ENCODE measurements at places on chromosomes 2 and 18.

GRCh38 chr2:127968610-127969339 lies 59.1 kb downstream of the SAP130 start:
- no peak for DNase-seq

DNA sequence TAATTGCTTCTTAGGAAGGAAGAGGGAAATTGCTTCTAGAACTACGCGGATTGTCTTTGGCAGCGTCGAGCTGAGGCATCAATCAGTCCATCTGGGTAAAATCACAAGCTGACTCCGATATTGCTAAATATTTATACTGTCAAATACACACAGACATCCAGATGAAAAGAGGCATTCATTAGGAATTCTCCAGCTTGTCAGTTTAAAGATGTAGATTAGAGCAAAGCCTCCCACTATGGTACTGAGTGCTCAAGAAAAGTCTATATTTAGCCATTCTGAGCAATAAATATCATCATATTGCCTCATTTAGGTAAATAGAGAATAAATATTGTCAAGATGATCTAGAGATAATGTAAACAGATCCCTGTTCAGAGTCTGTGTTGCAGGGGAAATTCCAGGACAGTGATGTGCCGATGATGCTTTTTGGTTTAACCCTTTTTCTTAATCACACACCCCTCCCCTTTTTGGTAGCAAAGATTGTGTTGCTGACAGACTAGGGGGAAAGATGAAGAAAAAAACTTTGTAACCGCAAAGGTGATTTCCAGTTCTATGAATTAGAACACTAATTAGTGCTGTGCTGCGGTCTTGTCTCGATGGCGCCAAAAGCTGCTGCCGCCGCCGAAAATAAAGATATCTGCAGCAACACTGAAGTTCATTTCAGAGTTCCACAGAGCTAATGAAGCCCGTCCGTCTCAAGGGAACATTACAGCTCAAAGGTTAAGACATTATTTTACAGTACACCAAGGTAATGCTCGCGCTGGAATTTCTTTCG lies 171.8 kb downstream of the PTGR3 start:
- no peak for DNase-seq

- no peak for DNase-seq
Measured at GRCh38 chr2:42877936-42878335, 85.6 kb upstream of the HAAO start.

- DNase-seq, result no peak
Measured at GRCh38 chr2:69087211-69087911, 74.4 kb downstream of the ANTXR1 start.

DNA sequence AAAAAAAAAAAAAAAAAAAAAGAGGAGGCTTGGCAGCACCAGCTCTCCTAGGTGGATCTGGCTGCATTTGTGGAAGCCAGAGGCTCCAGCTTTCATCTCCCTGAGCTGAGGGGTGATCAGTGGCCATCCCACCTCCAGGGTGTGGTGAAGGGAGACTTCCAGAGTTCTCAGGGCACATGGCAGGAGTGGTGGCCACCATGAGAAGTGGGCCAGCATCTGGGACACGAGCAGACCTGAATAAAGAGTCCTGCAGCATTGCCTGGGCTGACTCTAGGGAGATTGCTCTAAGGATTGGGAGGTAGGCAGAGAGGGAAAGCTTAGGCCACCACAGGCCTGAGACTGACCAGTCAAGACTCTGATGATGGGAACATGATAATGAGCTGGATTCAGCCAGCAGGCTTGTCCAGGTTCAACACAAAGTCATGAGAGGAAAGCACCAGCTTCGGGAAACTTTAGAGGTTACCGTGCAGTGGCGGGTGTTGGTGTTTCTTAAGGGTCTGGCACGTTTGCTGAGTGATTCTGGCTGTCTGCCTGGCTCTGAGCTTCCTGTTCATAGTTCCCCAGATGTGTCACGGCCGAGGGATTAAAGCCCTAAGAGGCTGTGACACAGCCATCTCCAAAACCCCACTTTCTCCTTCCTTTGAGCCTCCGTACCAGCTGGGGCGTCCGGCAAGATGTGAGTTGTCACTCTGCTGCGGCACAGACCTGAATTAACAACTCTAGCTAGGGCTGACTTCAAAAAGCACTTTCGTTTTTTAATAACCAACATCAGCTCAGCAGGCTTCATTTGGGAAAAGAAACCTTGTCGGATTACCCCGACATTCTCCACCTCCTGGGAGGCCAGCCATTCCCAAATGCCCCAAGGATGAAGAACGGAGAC lies 38.3 kb upstream of the IL1R1 start:
- DNase-seq, result no peak

- DNase-seq, result no peak
Measured at GRCh38 chr2:239608260-239608659, 207.4 kb upstream of the HDAC4 start.

DNA sequence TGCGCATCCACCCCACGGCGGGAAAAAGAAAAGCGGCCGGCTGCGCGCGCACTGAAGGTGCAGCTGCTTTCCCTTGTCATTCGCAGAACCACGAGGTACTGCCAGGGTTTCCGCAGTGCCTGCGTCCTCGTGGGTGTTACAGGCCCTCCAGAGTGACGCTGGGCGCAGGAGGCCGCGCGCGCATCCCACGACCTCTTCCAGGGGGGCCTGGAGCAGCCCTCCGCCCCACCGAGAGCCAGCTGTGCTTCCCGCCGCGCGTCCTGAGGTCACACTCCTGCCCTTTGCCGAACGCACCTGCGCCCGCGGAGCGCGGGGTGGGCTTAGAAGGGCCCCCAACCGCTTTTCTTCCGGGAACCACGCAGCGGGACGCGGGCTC lies 378 bp upstream of the IAH1 start:
- no peak for DNase-seq

DNA sequence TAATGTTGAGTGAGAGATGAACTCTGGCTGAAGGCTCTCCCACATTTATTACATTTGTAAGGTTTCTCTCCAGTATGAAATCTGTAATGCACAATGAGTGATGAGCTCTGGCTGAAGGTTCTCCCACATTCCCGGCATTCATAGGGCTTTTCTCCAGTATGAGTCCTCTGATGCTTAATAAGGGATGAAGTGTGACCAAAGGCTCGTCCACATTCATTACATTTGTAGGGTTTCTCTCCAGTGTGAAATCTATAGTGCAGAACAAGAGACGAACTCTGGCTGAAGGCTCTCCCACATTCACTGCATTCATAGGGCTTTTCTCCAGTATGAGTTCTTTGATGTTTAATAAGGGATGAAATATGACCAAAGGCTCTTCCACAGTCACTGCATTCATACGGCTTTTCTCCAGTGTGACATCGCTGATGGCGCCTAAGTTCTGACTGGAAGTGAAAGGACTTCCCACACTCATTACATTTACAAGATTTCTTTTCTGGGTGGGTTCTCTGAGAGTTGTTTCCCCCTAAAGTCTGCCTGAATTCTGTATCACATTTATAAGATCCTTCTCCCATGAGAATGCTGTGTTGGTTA lies 10.2 kb downstream of the ZNF514 start:
- no peak for DNase-seq

DNA sequence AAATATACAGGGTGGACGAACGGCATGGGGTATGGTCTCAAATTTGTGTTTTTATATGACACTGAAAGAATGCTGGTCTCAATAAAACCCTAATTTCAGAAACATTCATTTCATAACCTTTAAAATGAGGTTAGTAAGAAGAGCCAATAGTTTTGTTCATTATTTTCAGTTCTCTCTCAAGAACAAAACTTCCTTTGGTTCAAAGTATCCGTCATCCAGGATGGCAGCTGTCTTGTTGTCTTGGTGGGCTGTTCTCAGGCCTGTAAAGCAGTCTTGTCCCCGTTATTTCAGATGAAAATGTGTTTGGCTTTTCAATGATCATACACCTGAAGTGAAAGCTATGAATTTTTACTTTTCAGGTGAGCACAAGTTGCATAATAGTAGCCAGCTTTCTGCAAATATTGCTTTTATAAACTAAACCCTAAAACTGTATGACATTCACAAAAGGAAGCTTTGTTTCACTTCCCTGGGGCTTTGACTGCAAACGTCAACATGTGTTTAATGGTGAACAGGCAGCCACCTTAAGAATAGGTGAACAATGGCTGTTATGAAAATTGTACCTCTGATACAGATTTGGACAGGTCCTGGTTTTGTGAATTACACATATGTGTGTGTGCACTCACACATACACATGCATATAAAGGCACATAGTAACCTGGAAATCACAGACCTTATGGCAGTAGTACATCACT lies 2.6 kb downstream of the IL18RAP start:
- no peak for DNase-seq

DNA sequence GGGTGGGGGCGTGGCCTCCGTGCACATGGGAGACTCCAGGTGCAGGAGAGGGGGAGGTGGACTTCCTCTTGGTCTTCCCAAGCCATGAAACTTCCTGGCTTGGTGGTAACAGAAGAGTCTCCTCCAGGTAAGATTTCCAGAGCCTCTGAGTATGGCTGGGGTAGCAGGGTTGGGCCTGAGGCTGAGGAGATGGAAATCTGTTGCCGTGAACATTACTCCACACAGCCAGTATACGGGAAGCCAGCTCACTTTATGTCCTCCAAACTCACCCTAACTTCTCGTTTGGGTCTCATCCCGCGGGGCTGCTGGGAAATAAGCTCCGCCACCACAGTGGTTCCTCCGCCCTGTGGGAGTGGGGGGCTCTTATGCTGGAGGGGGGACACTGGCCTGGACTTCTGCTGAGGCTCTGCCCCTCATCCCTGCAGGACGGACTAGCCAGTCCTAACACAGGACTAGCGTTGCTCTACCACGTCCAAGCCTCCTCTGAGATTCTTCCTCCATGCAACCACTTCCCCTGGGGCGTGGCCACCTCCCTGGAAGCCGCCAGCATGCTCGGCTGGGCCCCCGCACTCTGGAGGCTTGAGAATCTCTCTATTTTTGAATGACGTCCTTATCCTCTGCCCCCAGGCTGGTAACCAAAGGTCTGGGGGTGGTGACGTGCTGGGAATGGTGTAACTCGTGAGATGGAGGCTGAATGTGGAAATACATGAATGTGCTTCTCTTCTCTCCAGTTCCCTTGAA lies 777 bp upstream of the RAB17 start:
- no peak for DNase-seq

GRCh38 chr18:69759046-69759445 lies 188.6 kb downstream of the CD226 start:
- DNase-seq, result no peak

GRCh38 chr2:163775304-163775703 lies 39.5 kb upstream of the FIGN start:
- DNase-seq, result no peak

DNA sequence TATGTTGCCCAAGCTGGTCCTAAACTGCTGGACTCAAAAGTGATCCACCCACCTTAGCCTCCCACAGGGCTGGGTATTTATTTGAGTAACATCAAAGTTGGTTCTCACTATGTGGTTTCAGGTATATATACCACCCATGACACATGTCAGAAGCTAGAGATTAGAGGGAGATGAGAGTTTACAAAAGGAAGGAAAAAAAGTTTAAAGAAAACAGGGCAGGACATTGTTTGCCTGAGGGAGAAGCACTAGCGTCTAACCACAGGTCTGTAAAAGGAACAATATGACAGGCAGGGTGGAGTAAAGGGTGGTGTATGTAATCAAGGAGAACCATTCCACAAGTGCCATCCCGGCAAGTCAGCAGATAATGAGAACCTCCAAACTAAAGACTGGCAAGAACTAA lies 8.5 kb downstream of the CEP76 start:
- no peak for DNase-seq

DNA sequence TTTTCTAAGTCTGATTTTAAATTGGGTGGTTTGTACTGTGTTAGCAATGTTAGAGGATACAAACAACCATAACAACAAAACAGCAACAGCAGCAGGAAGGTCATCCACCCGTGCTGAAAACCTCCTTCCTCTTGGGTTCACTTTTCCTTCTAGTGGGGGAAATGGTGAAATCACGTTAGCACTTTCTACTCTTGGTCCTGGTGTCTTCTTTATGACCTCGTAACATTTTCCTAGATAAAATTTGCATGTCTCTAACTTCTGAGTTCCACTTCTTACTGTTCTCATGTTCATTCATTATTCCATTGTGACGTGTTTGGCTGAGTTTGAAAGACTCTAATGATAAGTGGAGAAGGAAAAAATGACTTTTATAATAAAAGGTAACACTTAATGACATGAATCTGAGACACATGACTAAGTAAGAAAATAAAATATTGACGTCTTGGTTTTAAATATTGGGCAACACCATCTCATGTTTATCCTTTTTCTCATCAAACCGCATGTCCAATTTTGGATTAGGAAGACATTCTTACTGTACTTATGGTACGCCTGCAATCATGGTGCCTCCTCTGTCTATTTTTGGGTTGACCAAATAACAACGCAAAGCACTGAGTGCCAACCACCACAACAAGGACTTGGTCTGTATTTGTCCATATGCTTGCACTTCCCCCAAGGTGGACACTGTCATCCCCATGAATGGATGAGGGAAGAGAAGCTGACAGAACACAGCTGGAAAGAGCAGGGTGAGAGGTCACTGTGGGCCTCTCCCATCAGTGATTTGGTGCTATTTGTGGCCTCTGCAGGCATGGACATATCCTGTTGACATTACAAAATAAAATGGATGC lies 25.7 kb upstream of the IL1R1 start:
- DNase-seq, result no peak

GRCh38 chr2:111972955-111973565 lies 74.7 kb downstream of the MERTK start:
- no peak for DNase-seq

DNA sequence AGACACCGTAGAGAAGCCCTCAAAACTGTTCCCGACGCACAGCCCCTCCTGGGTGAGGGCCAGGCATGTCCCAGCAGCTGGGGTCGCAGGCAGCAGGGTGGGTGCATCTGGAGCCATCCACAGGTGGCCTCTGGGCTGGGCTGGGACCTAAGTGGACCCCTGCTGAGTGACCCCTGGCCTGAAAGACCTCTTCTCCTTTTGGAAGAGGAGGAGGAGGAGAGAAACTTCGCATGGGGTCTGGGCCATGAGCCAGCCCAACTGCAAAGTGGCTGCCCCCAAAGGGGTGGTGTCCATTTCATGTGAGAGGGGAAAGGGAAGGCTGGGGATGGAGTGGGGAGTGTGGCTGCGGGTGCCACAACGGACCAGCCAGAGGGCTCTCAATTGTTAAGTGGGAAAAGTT lies 25.1 kb downstream of the ANO7 start:
- no peak for DNase-seq

DNA sequence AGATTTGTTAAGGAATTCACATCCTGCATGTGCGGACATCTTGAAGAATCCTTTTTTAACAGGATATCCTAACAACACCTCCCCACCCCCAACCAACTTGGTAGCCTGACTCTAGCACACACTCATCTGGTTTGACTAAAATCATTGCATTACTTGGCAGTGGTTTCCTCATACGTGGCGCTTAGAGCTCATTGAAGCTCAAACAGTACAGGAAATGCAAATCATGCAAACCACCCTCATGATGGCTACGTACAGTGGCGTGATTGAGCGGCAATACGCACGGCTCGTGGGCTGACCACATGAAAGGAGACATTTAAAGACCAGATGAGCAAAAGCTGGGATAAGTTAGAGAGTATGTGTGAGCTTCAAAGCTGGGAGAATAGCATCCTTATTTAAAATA lies 336.2 kb downstream of the ZEB2 start:
- DNase-seq, result no peak
